ENCODE measurements at places on chromosomes 12 and 14.

GRCh38 chr12:70557583-70558191 lies 79.5 kb downstream of the PTPRB start:
- no peak for DNase-seq

GRCh38 chr12:89875225-89875624 lies 166.6 kb upstream of the ATP2B1 start:
- no peak for DNase-seq

DNA sequence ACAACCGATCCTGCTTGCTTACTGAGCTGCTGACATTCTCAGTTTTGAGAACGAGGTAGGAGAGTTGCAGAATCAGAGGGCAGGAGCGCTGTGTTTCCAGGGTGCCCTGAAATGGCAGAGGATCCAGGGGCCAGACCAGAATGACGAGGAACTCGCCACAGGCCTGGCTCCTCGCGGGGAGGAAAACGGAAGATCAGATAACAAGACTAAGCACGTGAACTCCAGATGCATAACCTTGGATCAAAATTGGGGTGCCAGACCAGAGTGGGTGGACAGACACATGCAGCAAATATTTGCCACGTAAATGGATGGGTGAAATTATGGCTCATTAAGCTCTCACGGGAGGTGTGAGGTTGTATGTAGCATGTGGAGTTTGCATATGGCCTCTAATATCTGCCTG lies 46.5 kb downstream of the ELK3 start:
- no peak for DNase-seq

GRCh38 chr12:3302401-3303041 lies 188.5 kb upstream of the PRMT8 start:
- DNase-seq = no peak

GRCh38 chr14:68968051-68968450 lies 11.1 kb downstream of the ACTN1 start:
- DNase-seq = no peak

DNA sequence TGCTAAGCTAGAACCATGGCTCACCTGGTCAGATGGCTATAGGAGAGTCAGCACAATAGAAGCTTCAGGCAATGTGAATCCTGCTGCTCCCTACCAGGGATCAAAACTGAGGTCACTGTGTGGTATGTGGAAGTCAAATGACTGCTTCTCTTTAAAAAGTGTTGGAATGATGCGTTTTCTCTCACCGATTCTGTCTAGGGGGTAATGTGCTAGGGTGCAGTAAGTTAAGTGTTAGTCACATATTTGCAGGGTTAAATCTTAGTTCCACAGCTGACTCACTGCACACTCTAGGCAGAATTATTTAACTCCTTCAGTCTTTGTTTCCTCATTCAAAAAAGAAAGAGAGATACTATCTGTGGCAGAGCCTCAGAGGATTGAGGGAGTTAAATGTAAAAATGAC lies 696.6 kb downstream of the DIO2 start:
- DNase-seq = no peak

DNA sequence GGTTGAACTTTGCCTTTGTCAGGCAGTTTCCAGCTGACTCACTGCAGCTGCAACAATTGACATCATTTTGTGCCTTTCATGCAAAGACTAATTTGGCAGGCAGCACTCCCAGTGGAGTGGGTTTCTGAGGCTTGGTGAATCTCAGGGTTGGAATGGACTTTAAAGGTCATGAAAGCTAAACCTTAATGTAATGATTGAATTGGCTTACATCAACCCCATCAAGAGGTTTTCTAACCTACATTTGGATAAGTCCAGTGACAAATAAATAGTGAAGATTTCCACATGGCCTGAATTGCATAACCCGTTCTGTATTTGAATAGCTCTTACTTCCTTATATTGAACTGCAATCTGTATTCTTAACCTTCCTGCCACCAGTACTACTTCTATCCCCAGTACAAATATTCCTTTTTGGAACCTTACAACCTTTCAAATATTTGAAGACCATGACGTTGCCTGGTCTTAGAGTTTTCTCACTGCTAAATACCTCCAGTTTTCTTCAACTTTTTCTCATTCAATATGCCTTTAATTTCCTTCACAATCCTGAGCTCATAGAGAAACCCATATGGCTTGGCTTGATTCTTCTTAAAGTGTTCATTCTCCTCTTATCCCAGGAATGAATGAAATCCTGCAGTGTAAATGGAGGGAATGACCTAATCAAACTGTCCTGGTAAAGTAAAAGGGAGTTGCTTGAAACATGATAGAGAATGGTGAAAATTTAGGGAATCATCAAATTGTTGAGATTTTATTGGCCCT lies 168.1 kb upstream of the NOVA1 start:
- no peak for DNase-seq

DNA sequence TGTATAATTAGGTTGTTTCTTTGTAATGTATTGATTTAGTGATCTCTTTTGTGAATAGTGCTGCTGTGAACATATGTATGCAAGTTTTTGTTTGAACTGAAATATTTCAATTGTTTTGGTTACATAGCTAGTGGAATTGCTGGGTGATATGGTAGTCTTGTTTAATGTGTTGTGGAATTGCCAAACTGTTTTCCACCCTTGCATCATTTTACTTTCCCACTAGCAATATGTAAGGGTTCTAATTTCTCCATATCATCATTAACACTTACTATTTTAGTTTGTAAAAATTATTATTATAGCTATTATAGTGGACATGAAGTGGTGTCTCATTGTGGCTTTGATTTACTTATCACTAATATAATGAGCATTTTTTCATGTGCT lies 5.9 kb downstream of the G2E3 start:
- no peak for DNase-seq

DNA sequence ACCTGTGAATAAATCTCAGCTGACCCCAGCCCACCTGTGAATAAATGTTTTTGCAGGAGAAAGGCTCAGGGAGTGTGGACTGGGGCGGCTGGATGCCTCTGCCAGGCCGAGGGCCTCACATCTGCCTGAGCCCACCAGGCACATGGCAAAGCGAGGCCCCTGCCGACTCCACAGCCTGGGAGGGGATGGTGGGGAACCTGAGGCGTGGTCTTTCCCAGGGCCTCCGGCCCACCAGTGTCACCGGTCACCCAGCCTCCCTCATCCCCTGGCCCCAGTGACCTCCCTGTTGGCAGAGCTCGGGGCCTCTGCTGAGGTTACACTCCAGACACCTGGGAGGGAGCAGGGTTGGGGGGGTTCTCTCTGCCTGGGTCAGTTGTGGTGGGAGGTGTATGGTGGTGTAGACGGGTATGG lies 8.2 kb downstream of the NOC4L start:
- no peak for DNase-seq

DNA sequence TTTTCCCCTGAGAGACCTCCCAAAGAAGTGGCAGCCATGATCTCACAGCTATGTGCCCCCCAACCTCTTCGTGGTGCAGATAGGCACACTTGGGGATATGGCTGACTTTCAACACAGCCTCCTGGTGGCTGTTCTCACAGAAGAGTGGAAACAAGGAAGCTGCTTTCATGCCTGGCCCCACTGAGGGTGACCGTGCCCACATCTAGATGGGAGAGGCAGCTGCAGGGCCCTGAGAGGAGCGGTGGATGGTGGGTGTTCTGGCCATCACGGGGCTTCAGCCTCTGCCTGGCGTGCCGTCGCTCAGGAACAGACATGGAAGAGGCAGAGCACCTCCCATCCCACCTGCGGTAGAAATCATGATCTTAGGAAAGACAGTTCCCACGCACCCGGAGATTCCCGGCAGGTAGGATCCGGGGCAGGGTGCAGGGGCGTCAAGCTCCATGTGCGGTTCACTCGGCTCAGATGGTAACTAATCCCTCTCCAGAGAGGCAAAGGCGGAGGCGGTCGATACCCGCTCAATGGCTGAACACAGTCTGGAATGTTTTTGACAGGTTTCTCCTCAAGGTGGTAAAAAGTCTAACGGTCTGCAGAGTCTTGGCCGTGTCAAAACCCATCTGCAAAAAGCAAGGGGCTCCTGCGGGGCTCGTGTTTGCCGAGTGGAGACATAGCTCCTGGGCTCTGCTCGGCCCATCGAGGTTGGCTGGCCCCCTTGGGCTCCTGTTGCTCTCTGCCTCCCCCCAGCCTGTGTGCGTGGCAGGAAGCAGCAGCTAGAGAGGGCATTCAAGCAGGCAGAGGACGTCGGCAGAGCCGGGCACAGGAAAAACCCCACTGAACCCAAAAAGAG lies 225.2 kb upstream of the RTL1 start:
- DNase-seq = no peak

DNA sequence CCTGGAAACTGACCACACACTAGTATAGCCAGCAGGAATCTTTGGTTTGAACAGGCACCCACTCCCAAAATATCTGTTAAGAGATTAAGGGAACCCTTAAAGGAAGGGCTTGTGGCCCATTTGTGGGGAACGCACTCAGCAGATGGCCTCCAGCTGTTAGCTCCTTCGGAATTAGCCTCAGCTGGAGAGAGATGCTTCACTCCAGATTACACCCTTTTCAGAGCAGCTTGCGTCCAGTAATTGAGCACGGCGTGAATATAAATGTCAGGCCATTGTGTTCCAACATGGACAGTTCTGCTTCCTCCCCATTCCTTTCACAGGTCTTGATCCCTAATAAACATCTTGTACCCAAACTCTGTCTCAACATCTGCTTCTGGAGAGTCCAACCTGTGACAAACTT lies 397.8 kb downstream of the SEC23A start:
- no peak for DNase-seq

Measured in GM20000 (cell line).